T-helper 17 cell (primary cell): ENCODE measurements at places on chromosomes 2 and 18. TPM values are rescaled to one million over a fixed set of nuclear protein-coding genes. Genes with fewer than 3 reads are reported as not detected.

DNA sequence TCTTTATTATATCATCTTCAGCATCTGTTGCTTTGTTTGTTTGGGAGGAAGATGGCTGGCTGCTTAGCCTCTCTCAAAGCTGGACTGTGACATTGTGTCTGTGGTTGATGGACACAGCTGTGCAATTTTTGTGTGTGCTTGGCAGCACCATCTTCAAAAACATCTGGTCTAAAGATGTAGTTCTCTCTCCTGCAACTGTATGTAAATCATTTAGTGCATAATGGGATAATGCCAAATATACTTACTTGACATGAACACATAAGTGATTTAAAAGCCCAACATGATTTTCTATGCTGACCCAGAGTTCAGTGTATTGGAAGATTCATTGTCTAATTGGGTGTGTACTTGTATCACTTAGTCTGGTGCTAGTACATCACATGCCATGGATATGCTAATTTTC is 112.2 kb downstream of the MAP4K4 start:
- H3K36me3 ChIP-seq, result no peaks in the 10 kb centered on the region
- H3K27me3 ChIP-seq, result no peaks in the 10 kb centered on the region
- peaks cover 41% of the 10 kb centered on the region for H3K4me1 ChIP-seq
- no peak overlapping the region for H3K4me3 ChIP-seq

DNA sequence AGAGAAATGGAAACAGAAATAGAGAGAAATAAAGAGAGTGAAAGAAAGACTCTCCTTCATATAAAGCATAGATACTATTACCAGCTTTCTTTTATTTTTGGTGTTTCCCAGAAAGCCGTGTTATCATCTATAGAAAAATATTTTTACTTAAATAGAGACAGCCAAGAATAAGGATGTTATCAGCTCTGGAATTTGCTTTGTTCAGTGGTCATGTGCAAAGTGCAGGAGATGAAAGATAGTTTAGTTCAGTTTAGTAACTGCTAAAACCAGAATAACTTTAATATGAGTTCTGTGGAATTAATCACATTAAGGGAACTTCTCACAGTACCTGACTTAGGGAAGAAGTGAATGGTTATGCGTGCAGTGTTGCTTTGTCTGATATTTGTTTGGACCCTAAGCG is 140.4 kb downstream of the CALCRL start:
- H3K27me3 ChIP-seq, result no peaks in the 10 kb centered on the region
- H3K27ac ChIP-seq, result no peak overlapping the region
- H3K4me1 ChIP-seq, result no peaks in the 10 kb centered on the region
- DNase-seq, result no peak

DNA sequence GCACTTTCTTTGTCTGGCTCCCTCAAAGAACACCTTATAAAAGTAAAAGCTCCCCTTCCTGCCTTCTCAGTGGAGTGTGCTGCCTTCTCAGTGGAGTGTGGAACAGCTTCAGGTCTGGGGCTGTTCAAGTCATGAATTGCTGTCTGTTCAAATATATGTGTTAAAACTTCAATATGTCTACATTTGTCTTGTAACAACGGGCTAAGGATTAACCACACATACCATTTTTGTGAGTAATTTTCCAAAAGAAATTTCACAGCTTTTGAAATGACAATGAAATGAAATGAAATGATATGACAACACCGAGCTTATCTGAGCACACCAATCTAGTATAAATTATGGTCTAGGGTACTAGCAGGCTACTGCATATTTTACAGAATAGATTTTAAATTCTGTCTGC is 42.9 kb downstream of the CABYR start:
- peaks cover 4% of the 10 kb centered on the region for H3K4me1 ChIP-seq
- no peak overlapping the region for H3K27ac ChIP-seq
- H3K36me3 ChIP-seq, result peaks cover 3% of the 10 kb centered on the region
- no peak overlapping the region for H3K4me3 ChIP-seq
- no peak for DNase-seq

DNA sequence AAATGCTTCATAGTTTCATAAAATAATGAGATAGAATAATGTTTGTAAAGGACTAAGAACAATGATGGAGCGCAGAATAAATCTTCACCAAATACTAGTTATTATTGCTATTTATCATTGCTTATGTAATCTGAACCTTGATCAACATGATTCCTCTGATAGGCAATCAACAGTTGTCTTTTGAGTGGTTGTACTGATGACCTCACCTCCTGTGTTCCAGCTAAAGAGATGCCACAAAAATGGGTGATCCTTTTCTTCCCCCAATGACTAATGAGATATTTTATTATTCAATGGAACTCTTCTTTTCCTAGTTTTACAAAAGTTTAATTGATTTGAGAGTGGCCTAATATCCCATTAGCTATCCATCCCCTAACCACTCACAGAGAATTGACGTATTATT is 784.0 kb upstream of the FSHR start:
- H3K4me1 ChIP-seq, result peaks cover 5% of the 10 kb centered on the region
- H3K27me3 ChIP-seq, result no peaks in the 10 kb centered on the region
- DNase-seq, result no peak
- H3K4me3 ChIP-seq, result no peak overlapping the region
- H3K36me3 ChIP-seq, result no peaks in the 10 kb centered on the region

GRCh38 chr18:56825321-56825720 is 174.2 kb downstream of the WDR7 start:
- H3K27me3 ChIP-seq, result no peaks in the 10 kb centered on the region
- H3K36me3 ChIP-seq, result no peaks in the 10 kb centered on the region

Gene FEV
- not detected for total RNA-seq

Gene RGPD3
- total RNA-seq, result 0.37 TPM
